ENCODE measurements at places on chromosomes 1 and 21. TPM values are rescaled to one million over a fixed set of nuclear protein-coding genes. Genes with fewer than 3 reads are reported as not detected.

The RGS16 gene
- under 0.01 TPM for total RNA-seq

The PCP4L1 gene
- not detected for total RNA-seq

The INSRR gene
- total RNA-seq, result not detected

The LINGO4 gene
- total RNA-seq, result not detected

The DIO1 gene
- not detected for total RNA-seq

The NID1 gene
- 1.1 TPM for total RNA-seq

The OR2T35 gene
- under 0.01 TPM for total RNA-seq

The CNR2 gene
- not detected for total RNA-seq

The ANGPTL3 gene
- not detected for total RNA-seq

The LIN28A gene
- not detected for total RNA-seq

The DYNLT5 gene
- not detected for total RNA-seq

The PEX10 gene
- 38.0 TPM for total RNA-seq

The CD1B gene
- not detected for total RNA-seq

The NBPF4 gene
- not detected for total RNA-seq

The MAEL gene
- 0.65 TPM for total RNA-seq

The PTPRC gene
- total RNA-seq, result not detected

The CFHR1 gene
- total RNA-seq, result not detected

The CELA3A gene
- total RNA-seq, result not detected

The RXRG gene
- not detected for total RNA-seq

The ASCL5 gene
- total RNA-seq, result not detected

The LRRC42 gene
- 40.8 TPM for total RNA-seq

The CHI3L1 gene
- total RNA-seq, result 0.69 TPM

The SERPINC1 gene
- 0.35 TPM for total RNA-seq

The ROR1 gene
- total RNA-seq, result 16.5 TPM

The PRR9 gene
- not detected for total RNA-seq

The C1orf115 gene
- 10.7 TPM for total RNA-seq

The ATP1A2 gene
- not detected for total RNA-seq

The FAM167B gene
- not detected for total RNA-seq

The TNFSF4 gene
- total RNA-seq, result 0.75 TPM

The KRTAP21-2 gene
- not detected for total RNA-seq

The ADAMTS4 gene
- total RNA-seq, result under 0.01 TPM

The ERG gene
- 0.15 TPM for total RNA-seq

The TBX19 gene
- 0.75 TPM for total RNA-seq

The TACSTD2 gene
- total RNA-seq, result 129 TPM

The MX1 gene
- 60.8 TPM for total RNA-seq

The CBR3 gene
- 3.3 TPM for total RNA-seq

The GPR157 gene
- 4.6 TPM for total RNA-seq

The AIRE gene
- not detected for total RNA-seq

The TMEM59 gene
- total RNA-seq, result 426 TPM

The AKR1A1 gene
- total RNA-seq, result 101 TPM

The RGS1 gene
- total RNA-seq, result not detected

The SPATA21 gene
- not detected for total RNA-seq

The LCE1E gene
- total RNA-seq, result not detected

The RGSL1 gene
- 0.15 TPM for total RNA-seq

All from renal cortical epithelial cell (primary cell).